Upper lobe of right lung (tissue), 1 donor: ENCODE measurements at places on chromosomes 5 and 9. TPM values are rescaled to one million over a fixed set of nuclear protein-coding genes. Genes with fewer than 3 reads are reported as not detected.

- H3K4me1 ChIP-seq, result no peaks in the 10 kb centered on the region
- H3K36me3 ChIP-seq, result peaks cover 23% of the 10 kb centered on the region
- no peak overlapping the region for H3K4me3 ChIP-seq
- DNase-seq, result no peak
- H3K27ac ChIP-seq, result no peak overlapping the region
- no peaks in the 10 kb centered on the region for H3K27me3 ChIP-seq
These were observed 59.6 kb downstream of the LRRTM2 start for GRCh38 chr5:138815529-138815928.

DNA sequence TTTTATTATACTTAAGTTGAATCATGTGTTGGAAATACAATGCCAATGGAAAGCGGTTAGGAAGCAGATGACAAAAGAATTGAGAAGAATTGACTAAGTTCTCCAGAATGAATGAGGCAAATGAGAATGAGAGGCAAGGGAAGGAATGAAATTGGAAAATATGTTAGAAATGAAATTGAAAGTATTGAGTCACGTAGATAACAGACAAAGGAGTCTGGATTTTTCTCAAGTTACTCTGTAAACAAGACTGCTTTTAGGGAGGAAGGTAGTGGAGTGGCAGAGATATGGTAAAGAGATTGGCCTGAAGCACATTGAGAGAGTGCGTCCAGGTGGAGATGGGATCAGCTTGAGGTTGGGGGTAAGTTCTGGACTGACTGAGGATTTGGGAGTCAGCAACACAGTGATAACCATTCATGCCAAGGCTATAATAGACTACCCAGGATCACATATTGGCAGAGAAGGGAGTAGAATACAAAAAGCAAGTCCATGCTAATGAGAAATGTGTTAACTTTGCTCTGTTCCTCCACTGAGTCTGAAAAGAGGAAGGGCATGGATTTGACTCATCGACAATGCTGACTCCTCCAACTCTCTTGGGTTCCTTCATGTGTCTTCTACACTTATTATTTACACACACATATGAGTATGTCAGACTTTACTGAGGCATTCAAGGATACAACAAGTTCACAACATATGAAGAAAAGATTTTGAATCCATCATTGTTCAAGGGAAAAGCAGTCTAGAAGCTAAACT is 814.2 kb upstream of the ZNF608 start:
- no peak overlapping the region for H3K4me3 ChIP-seq
- no peaks in the 10 kb centered on the region for H3K27me3 ChIP-seq
- no peaks in the 10 kb centered on the region for H3K36me3 ChIP-seq
- no peak overlapping the region for H3K27ac ChIP-seq
- DNase-seq, result no peak

DNA sequence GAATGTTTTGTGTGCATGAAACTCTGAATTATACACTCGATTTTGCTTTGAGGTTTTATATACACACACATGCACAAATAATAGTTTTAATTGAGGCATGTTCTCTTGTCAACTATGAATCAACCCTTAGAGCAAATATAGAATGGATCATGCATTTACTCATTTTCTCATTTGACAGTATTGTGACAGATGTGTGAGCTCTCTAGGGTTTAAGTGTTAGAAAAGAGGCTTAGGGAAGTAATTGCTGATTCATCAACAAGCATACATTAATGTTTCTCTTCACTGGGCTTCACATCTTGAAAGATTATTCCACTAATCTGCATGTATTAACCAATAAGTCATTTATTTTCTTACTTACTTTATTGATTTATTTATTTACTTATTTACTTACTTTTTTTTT is 1356.8 kb upstream of the ACO1 start:
- no peak overlapping the region for H3K4me3 ChIP-seq
- no peaks in the 10 kb centered on the region for H3K36me3 ChIP-seq
- H3K27ac ChIP-seq, result no peak overlapping the region
- DNase-seq, result no peak

DNA sequence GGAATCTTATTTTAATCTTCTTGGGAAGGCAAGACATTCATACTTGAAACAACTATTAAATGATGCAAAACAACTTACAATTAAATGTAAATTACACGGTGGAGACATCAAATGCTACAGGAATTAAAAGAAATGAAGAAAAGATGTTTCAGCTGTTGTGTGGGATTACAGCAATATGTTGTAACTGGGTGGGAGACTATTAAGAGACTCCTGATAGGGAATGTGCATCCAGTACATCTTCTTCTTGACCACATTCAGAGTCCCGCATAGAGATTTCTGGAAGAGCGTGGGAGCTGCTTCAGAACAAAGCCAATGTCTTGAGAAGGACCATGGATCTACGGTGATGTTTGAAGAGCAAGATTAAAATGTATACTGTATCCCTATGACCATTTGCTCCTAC is 199.1 kb downstream of the PDE4D start:
- H3K36me3 ChIP-seq, result no peaks in the 10 kb centered on the region
- no peaks in the 10 kb centered on the region for H3K27me3 ChIP-seq

GRCh38 chr9:34334916-34335315 is 5.5 kb downstream of the NUDT2 start:
- peaks cover 24% of the 10 kb centered on the region for H3K36me3 ChIP-seq
- H3K4me1 ChIP-seq, result no peaks in the 10 kb centered on the region
- no peak for DNase-seq
- H3K4me3 ChIP-seq, result no peak overlapping the region

- no peaks in the 10 kb centered on the region for H3K27me3 ChIP-seq
- H3K36me3 ChIP-seq, result no peaks in the 10 kb centered on the region
- peaks cover 44% of the 10 kb centered on the region for H3K4me1 ChIP-seq
These were observed 1.1 kb downstream of the LARP1 start for GRCh38 chr5:154756009-154756867.

- H3K4me1 ChIP-seq, result peaks cover 25% of the 10 kb centered on the region
- H3K27me3 ChIP-seq, result no peaks in the 10 kb centered on the region
- no peak overlapping the region for H3K4me3 ChIP-seq
These were observed 141.8 kb downstream of the C9orf50 start for GRCh38 chr9:129478961-129479630.

The PCDHA10 gene
- 1.7 TPM for total RNA-seq

The NUDT12 gene
- total RNA-seq, result 10.5 TPM

The SLC27A6 gene
- not detected for total RNA-seq

The ANKRD33B gene
- total RNA-seq, result 6.1 TPM

The HOMER1 gene
- total RNA-seq, result 7.4 TPM

The PCDHA3 gene
- total RNA-seq, result 1.3 TPM
